Psoas muscle (tissue), 8 donors: ENCODE measurements at places on chromosomes 1 and 21. TPM values are rescaled to one million over a fixed set of nuclear protein-coding genes. Genes with fewer than 3 reads are reported as not detected.

PIK3CD gene
- polyA plus RNA-seq, result 0.48 TPM

CLCA4 gene
- 0.03 TPM for polyA plus RNA-seq

NTMT2 gene
- not detected for polyA plus RNA-seq

TMEM51 gene
- polyA plus RNA-seq, result 0.99 TPM

MAP3K21 gene
- polyA plus RNA-seq, result 0.04 TPM

MAP1LC3C gene
- polyA plus RNA-seq, result 3.6 TPM

B3GALT5 gene
- not detected for polyA plus RNA-seq

AUNIP gene
- 0.13 TPM for polyA plus RNA-seq

FCRL3 gene
- polyA plus RNA-seq, result 0.03 TPM

TAL1 gene
- 1.7 TPM for polyA plus RNA-seq

ACOT11 gene
- 2.3 TPM for polyA plus RNA-seq
